Forelimb muscle (tissue), 1 donor: ENCODE measurements at places on chromosomes 11 and 22. TPM values are rescaled to one million over a fixed set of nuclear protein-coding genes. Genes with fewer than 3 reads are reported as not detected.

- DNase-seq: no peak
Observed at GRCh38 chr11:64378335-64378880, 19.4 kb downstream of the RPS6KA4 start.

DNA sequence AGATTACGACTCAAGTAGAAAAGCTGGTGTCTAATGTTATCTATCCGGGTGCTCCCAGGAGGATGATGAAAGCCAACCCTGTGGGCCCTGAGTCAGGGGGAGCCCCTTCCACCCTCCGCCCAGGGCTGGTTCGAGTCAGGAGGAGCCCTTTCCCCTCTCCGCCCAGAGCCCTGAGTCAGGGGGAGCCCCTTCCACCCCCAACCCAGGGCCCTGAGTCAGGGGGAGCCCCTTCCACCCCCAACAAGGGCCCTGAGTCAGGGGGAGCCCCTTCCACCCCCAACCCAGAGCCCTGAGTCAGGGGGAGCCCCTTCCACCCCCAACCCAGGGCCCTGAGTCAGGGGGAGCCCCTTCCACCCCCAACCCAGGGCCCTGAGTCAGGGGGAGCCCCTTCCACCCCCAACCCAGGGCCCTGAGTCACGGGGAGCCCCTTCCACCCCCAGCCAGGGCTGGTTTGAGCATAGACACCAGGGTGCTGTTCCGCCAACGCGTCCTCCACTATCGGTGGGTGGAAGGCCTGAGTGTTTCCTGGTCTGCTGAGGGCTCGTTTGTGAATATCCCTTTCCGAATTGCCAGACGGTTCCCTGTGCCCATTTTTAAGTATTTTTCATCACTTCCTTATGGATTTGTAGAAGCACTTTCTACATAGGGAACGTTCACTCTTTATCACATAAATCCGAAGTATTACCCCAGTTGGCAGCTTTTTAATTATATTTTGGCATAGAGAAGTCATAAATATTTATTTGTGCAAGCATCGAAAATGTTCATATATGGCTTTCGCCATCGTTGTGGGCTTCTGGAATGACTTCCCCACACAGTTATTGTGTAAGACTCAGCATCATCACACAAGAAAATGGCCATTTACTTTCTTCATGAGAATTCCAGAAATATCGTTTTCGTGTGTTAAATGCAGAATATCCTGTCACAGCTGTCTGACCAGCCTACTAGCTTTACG is 380.6 kb downstream of the BRD1 start:
- DNase-seq: no peak

MS4A6E gene
- not detected for polyA plus RNA-seq

- DNase-seq: no peak
Observed at GRCh38 chr11:67450796-67451657, 1.5 kb downstream of the GPR152 start.

PANX2 gene
- 0.18 TPM for polyA plus RNA-seq

DNA sequence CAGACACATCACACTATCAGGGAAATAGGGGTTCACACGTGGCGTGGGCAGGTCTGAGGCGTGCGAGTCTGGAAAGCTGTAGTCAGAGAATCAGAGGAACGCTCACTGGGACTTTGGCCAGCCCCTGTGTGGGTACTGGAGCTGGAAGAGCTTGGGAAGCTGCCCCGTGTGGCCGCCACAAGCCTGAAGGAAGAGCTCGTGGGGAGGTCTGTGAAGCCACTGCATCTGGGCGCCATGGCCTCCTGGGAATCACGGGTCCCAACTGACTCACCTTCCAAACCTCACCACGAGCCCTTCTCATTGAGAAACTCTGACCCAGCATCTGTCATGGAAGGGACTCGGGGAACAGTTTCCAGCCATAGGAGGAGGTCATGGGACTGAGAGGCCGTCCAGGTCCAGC is 5.9 kb upstream of the MRGPRF start:
- DNase-seq: no peak

DNA sequence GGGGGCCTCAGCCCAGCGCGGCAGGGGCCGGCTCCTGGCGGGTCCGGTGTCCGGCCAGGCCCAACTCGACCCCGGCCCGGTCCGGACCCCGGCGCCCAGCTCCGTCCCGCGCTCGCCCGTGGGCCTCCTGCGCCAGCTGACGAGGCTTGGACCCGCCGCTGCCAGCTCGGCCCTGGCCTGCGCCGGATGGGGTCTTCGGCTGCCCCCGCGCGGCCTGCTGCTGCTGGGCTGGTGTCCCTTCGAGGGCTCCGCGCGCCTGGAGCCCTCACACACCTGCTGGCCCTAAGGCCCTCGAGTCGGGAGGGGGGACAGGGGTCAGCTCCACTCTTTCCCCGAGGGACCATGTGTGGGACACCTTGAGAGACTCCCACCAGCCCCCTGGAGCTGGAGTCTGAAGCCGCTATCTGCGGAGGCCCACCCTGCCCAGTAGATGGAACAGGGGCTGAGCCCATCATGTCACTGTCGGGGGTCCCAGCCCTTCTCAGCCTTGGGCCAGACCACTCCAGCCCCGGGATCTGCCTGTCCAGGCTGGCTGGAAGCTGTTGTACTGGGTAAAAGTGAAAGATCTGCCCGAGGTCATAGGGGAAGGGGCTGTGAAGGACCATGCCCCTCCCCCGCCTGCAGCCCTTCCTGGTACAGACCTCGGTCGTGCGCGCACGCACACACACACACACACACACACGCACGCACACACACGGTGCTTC is 768 bp upstream of the CDKN1C start:
- no peak for DNase-seq

TMEM132A gene
- 36.0 TPM for polyA plus RNA-seq

PDGFB gene
- 18.3 TPM for polyA plus RNA-seq

- no peak for DNase-seq
Observed at GRCh38 chr22:47073075-47073474, 310.6 kb downstream of the TBC1D22A start.

GRCh38 chr22:43262990-43263644 is 76.2 kb upstream of the TTLL12 start:
- DNase-seq: no peak

DNA sequence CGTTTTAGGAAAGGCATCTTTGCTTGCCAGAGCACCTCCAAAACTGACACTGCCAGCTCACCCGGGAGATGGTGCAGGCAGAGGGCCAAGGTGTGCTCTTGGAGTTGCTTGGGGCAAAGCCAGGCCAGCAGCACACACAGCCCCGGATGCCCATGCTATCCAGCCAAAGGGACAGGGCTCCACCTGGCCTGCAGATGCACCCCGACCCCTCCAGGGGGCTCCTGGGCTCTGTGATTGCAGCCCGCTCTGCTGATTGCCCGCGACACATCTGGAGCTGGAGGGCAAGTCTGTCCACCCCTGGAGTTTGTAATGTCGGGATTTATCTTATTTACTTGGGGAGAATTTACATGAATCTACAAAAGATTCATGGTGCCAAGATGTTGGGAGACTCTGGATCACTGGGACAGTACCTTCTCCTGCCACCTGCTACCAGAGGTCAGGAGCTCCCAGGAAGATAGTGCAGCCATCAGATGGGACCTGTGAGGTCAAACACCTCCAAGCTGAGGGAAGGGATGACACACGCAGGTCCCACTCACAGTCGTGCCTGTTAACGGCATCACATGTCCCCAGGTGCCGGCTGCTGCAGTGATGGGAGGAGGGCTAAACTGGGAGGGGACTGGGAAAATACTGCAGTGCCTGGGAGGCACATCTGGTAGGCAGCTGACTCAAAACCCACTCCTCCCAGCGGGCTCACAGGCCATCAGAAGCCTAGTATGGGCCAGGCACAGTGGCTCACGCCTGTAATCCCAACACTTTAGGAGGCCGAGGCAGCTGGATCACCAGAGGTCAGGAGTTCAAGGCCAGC is 17.2 kb downstream of the CBX7 start:
- DNase-seq: no peak

DNA sequence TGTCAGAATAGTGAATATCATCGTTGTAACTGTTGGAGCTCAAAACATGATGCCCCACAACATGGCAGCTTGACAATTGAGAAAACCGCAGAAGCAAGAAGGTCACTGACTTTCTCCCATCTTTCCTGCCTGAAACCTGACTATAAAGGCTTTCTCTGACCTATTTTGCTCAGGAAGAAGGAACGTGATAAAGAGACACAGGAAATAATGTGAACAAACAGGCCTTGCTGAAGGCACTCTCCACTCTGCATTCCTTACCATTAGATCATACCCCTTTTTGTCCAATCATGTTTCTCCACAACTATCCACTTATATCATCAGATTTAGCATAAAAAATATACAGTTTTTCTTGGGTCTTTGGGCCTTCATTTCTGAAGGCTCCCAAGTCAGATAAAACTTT is 916.8 kb downstream of the METTL15 start:
- DNase-seq: no peak

OR8K3 gene
- polyA plus RNA-seq: not detected

- DNase-seq: no peak
Observed at GRCh38 chr22:28983788-28984441, 77.7 kb downstream of the C22orf31 start.

EHBP1L1 gene
- polyA plus RNA-seq: 355 TPM

GRCh38 chr22:45688600-45689080 is 17.0 kb downstream of the ATXN10 start:
- no peak for DNase-seq

DNA sequence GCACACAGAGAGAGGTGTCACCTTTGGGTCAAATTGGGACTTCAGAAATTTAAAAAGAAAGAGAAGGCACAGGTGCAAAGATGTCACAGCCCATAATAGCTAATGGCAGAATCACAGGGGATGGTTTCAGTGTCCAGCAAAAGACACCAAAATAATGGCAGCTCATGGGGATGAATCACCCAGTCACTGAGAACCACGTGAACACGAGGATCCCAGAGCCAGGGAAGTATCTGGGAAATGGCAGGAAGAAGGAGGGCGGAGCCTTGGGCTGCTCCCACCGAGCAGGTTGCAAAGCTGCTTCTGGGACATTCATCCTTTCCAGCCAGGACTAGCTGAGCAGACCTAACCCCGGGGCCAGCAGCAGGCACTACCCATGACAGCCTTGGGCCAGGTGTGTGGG is 45.6 kb downstream of the TRMU start:
- DNase-seq: no peak

DNA sequence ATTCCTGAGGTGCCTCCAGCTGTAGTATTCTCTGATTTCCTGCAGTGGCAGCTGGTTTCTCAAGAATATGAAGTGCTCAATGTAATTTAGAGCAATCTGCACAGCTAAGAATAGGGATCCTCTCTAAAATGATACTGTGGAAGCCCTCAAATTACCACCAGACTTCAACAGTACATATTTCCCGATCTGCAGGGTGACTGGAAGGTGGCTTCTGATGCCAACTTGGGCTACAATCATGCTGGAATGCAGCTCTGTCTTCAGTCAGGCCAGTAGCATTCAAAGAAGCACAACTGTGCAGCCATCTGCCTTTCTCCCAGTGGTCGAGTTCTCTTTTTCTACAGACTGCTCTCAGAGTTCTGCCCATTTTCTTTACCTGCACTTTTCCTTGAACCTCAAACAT is 55.5 kb upstream of the CD5 start:
- DNase-seq: no peak

- no peak for DNase-seq
Observed at GRCh38 chr22:40241200-40241763, 63.6 kb downstream of the TNRC6B start.

DNA sequence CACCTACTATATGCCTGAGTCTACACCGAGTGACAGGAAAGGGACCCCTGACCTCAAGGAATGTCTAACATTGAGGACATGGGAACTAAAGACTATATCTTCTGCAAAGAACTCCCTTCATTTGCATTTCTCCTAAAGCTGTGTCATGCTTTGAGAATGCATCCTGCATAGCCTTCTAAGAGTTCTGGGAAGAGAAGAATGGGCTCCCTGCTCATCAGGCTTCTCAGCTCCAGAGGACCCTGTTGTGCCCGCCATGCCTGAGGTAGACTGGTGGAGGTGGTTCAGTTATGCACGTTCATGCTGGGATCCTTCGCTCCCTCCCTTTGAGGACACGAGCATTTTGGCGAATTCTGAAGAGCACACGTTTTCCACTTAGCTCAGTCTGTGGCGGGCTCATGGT is 63.3 kb downstream of the GRIK4 start:
- no peak for DNase-seq

DNA sequence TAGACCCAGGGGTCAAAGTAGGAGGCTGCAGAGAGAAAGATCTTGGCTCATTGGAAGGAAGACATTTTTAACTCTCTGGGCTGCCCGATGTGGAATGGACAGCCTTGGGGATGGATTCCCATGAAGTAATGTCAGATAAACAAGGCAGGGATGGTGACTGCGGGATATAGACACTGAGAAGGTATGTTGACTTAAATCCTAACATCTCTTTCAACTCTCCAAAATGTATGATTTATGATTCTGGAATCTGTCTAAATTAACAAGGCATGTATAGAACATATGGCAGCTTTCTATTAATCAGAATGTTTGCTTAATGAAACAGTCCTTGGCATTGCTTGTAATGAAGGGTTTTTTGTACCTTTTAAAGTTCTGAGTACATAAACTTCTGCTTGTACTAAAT is 56.1 kb upstream of the VSTM5 start:
- no peak for DNase-seq

DNA sequence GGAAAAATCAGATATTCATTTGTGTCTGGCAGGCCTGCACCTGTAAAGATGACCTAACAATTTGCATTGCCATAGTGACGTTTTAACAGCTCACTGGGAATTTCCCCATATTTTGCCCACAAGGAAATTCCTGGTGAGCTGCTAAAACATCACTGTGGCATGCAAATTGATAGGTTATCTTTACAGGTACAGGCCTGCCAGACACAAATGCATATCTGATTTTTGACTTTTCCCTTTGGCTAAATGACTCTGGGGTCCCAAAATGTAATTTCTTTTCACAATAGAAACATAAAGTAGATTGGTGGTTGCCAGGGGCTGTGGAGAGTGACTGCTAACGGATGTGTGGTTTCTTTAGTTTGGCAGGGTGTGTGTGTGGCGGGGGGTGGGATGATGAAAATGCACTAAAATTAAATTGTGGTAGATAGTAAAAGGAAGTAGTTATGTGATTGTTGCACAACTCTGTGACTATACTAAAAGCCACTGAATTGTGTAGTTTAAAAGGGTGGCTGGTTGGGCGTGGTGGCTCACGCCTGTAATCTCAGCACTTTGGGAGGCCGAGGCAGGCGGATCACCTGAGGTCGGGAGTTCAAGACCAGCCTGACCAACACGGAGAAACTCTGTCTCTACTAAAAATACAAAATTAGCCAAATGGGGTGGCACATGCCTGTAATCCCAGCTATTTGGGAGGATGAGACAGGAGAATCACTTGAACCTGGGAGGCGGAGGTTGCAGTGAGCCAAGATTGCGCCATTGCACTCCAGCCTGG is 18.5 kb upstream of the FEZ1 start:
- DNase-seq: no peak

TRPM5 gene
- polyA plus RNA-seq: 0.04 TPM

GRCh38 chr22:50600538-50600937 is at the start of gene MAPK8IP2:
Gene MAPK8IP2 (plus strand): TSS chr22:50600793. CDS start chr22:50600819, 26 bp downstream.
- no peak for DNase-seq

DNA sequence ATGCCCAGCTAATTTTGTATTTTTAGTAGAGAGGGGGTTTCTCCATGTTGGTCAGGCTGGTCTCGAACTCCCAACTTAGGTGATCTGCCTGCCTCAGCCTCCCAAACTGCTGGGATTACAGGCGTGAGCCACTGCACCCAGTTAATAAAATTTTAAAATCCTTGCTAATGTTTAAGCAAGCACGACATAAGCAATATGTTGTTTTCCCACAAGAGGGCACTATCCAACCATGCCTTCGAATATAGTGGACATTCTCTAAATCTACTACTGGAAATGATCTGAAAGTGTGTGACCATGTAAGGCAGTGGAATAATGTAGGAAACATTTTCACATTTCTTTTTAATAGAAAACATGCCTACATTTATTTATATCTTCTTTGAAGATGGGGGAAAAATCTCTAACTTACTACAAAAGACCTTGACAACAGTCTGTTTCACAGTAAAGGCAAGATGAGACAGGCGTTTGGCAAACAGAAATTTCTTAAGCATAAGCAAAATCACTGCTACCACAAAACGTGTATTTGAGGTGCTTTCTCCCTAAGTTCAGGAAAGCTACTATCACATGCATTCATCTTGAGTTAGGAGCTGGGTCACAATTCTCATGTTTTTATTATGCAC is 38.2 kb downstream of the PITPNB start:
- peak; percentile 65 for DNase-seq
